Muscle of back (tissue), 13 donors: ENCODE measurements at places on chromosomes 2 and 18. TPM values are rescaled to one million over a fixed set of nuclear protein-coding genes. Genes with fewer than 3 reads are reported as not detected.

PCARE gene
- 0.22 TPM for polyA plus RNA-seq

IL36B gene
- polyA plus RNA-seq = not detected

IL36G gene
- not detected for polyA plus RNA-seq

GRCh38 chr2:123077101-123077500 is 948.0 kb upstream of the CNTNAP5 start:
- DNase-seq = no peak

DNA sequence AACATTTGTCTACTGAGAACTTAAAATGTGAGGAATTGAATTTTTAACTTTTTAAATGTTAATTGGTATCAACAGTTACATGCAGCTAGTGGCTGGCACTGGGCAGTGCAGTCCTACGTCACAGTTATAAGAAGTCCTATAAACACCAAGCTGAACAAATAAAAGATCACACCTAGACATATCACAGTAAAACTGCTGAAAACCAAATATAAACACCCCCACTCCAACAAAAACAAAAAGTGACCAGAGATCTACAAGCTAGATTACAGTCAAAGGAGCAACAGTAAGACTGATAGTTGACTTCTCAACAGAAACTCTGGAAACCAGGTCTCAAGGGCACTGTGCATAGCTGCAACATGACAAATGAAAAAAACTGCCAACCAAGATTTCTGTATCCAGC is 19.4 kb downstream of the TLK1 start:
- no peak for DNase-seq

- DNase-seq = no peak
These were observed 109.4 kb upstream of the TMEM200C start for GRCh38 chr18:6004683-6005082.
